ENCODE measurements at places on chromosomes 1 and 21.

- DNase-seq, result peak; percentile 49
Observed at GRCh38 chr1:9872430-9873165, 37.5 kb downstream of the CTNNBIP1 start.

- DNase-seq, result peak; percentile 28
Observed at GRCh38 chr1:1020415-1021009, 592 bp downstream of the AGRN start.

- no peak for DNase-seq
Observed at GRCh38 chr1:81548918-81549587, 251.7 kb upstream of the ADGRL2 start.

GRCh38 chr21:40832316-40832715, 14.6 kb downstream of the DSCAM start:
- DNase-seq, result no peak

DNA sequence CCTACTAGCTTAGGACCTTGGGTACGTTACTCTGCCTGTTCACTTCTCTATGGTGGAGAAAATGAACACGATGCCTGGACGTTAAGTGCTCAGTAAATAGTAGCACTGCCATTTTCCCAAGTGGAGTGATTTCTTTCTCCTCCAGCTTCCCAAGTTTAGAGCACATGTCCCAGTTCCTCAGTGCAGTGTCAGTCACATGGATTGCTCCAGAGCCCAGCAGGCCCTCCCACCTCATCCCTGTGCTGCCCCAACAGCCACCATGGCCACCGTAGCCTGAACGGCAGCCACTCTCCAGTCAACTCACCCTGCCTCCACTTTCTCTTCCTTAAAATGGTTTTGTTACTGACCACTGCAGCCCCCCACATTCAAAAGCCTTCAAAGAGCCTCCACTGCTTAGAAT, 8.5 kb downstream of the STMN1 start:
- DNase-seq, result no peak

GRCh38 chr1:204418174-204419063, 6.8 kb upstream of the PPP1R15B start:
- DNase-seq, result peak; percentile 42

GRCh38 chr1:204448344-204448964, 36.8 kb upstream of the PPP1R15B start:
- DNase-seq, result no peak

All from iris pigment epithelial cell (primary cell).